PC-3 (cell line): ENCODE measurements at places on chromosomes 12 and 14. TPM values are rescaled to one million over a fixed set of nuclear protein-coding genes. Genes with fewer than 3 reads are reported as not detected.
A peak's percentile ranks its signal among the peaks of the same experiment; 100 is the strongest.

GRCh38 chr12:122012184-122012583 is 9.5 kb upstream of the BCL7A start:
- DNase-seq = peak; percentile 36

TAPBPL gene
- 0.47 and 1.8 TPM in 2 replicates for total RNA-seq

NFYB gene
- total RNA-seq = 20.6 and 21.7 TPM in 2 replicates

IL26 gene
- not detected in 2 replicates for total RNA-seq

DNA sequence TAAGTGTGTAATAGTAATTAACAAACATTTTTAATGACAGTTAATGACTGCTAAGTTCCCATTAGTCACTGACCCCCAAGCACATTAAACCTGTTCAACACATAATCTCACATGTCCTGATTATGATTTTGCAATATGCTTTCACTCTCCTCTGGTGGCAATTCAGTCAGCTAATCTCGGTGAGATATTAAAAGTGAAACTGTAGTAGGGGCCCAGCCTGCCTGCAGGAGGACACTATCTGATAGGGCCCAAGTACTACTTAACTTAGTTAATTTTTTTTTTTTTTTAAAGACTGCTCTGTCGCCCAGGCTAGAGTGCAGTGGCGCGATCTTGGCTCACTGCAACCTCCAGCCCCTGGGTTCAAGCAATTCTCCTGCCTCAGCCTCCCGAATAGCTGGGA is 48.8 kb downstream of the CIT start:
- no peak for DNase-seq

- DNase-seq = no peak
These were observed 72.9 kb downstream of the ACACB start for GRCh38 chr12:109189291-109189690.

GRCh38 chr14:95195031-95195430 is 37.7 kb upstream of the DICER1 start:
- DNase-seq = no peak

C12orf50 gene
- not detected in 2 replicates for total RNA-seq

DCAF5 gene
- 17.5 and 21.0 TPM in 2 replicates for total RNA-seq

DNA sequence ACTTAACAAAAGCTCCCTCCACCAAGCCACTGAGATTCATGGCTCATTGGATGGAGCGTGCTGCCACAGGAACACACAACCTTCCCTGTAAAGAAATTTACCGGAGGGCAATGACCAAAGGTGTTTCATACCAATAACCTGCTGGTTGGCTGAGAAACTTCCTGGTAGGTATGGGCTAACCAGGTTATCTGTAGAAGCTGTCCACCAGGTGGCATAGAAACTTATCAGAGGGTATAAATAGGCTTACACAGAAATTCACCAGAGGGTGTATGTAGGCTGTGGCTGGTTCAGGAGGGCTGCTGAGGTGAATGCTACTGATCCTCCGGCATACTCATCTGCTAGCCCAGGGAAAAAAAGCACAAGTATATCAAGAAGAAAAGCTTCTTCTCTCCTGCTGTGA is 27.1 kb upstream of the MTERF2 start:
- peak; percentile 92 for DNase-seq

GRCh38 chr12:201361-201760 is 12.6 kb downstream of the SLC6A12 start:
- DNase-seq = no peak
